Activated CD8-positive, alpha-beta memory T cell treated with anti-CD3 and anti-CD28 coated beads for 4 hours (primary cell): ENCODE measurements at places on chromosomes 1 and 21.

DNA sequence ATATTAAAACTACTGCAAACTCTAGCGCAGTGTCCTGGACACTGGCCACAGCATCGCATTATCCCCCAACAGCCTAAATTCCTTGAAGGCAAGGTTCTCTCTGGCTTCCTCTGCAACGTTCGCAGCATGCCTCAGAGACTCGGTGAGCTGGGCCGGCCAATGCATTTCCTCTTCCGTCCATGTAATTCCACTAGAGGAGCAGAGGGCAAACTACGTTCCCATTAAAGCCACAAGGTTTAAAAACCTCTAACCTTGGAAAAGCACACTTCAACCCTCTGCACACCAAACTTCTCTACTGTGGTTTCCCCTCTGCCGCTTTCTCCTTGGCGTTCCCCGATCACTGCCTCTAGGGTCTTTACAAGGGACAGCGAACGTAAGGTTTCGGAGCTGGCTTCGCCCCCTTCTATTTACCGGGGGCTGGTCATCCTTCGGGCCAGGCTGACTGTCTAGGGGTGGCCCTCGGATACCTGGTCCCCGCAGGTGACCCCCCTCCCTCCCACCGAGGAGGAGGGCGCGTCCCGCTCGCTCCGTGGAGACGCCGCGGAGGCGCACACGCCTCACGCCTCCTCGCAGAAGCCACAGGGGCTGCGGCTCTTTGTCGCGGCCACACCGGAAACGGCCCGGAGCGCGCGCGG, 456 bp upstream of the SMYD2 start:
- no peak for DNase-seq

- no peak for DNase-seq
These were observed 384.3 kb downstream of the PTPRU start for GRCh38 chr1:29620631-29621030.

- DNase-seq = no peak
These were observed 5.5 kb downstream of the COA7 start for GRCh38 chr1:52692697-52693096.

- DNase-seq = peak; percentile 50
These were observed 2.7 kb upstream of the NPHP4 start for GRCh38 chr1:5994713-5995621.

GRCh38 chr1:113861641-113862040, 9.9 kb downstream of the PTPN22 start:
- no peak for DNase-seq

DNA sequence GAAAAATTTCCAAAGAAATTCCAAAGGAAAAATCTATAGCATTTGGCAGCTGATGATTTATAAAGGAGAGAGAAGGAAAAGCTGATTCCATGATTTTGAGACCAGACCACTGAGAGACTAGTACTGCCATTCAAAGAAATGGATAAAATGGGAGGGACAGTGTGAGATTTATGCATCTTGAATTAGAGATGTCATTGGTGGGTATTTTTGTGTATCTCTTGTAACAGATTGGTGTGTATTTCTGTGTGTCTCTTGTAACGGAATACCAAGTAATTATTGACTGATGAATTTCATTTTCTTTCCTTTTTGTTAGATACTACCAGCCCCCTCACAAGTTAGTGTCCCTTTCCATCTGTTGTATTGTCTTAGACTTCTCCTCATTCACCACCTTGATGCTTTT, 102.2 kb downstream of the OLFML2B start:
- no peak for DNase-seq

DNA sequence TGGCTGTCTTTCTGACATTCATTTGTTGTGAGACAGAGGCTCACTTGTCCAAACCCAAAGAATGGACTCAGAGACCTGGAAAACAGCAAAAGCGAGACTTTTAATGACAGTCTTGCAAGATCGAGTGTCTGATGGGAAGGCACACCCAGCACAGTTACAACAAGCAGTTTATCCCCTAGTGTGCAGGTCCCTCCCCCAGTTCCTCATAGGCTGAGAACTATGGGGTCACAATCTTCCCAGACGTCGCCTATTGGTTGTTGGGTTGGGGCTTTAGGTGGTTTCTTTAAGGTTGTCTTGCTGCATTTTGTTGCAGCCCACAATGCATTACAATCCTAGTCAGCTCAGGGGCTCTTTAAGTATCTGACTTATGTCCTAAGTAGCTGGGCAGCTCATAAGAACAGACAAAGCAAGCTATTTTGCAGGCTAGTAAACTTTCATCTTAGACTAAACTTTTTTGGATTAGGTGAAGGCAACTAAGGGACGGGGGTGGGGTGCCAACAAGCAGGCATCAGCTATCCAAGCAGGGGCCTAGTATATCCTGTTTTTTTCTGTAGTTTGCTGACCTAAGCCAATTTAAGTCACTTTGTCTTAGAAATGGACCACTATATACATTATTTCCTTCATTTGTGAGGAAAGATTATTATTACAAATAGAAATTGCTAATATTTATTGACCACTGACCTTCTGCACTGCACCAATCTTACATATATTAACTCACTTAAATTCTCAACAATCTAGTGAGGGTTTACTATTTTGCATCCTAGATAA, 151.8 kb downstream of the SETD4 start:
- DNase-seq = no peak

DNA sequence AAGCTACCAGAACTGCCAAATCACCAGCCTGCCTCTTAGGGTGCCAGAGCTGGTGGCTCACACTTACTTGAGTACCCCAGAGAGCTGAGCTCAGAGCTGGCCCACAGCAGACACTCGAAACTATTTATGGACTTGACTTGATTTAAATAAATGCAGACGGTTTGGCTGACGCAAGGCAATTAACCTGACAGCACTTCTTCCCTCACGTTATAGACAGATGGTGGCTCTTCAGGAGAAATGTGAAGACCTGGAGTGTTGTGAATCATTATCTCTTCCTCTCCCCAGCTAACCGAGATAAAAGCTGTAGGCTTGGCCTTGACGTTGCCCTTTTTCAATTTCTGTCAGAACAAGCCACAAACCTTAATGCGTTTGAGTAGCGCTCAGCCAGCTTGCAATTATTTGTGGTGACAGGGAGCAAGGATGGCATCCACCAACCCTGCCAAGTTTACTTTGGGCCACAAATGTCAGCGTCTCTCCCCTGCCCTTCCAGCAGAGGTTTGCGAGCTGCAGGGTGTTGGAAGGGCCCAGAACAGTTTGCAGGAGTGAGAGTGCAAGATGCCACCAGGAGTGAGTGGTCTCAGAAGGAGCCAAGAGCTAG, 34.0 kb upstream of the BCAR3 start:
- no peak for DNase-seq

- DNase-seq = no peak
These were observed 49.2 kb downstream of the FH start for GRCh38 chr1:241470361-241470760.

DNA sequence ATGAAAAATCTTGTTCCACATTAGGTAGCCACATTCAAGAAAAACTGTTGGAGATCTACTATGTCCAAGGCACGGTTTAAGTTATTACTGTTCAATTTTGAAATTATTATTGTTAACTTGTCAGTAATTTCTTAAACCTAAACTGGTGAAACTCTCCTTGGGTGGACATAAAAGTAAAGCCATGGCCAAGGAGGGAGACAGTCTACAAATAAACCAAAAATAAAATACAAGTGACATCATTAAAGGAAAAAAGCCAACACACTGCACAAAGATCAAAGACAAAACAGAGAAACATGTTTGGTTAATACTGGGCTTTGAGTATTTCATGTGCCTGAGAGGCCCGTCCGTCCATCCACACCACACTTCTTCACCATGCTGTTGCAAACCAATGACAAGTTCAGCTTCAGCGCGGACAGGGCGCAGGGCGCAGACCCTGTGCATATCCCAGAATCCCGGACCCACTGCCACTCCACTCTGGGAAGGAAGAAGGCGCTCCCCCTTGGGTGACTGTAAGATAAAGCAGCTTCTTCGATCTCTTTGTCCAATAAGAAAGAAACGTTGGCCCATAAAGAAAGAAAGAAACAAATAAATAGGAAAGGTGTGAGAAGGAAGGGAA, 918 bp upstream of the RASAL2 start:
- no peak for DNase-seq

DNA sequence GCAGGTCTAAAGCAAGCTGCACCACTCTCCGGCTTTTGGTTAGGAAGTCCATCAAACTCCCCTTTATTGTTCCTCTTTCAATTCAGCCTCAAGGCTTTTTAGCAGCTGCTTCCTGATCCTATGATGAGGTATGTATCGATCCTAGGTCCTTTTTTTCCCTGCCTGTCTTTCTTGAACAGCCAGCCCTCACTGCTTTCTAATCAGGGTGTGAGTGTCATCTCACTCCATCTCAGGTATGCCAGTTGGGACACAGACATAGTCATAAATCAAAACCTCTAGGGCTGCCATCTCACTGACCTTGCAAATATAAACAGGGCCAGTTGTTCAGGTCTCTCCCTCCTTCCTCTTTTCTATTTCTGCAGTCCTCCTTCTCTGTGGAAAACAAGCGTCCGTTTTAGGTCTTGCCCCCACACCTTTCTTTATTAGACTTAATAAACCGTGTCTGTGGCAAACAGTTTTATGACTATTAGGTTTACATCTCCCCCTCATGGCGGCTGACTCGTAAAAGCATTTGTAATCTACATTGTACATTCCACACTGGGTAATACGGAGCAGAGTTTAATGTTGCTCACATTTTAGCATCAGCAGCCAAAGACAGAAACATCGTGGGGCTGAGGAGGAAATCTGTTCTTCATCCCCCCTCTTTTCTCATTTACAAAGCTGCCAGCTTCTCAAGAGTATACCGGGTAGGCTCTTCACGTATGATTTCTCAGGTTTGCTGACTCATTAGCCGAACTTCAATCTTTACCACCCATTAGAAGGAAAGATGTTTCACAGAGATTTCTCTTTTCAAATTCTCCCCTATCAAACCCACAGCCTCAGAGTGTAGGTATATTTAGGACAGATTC, 11.6 kb downstream of the STYXL2 start:
- no peak for DNase-seq
